ENCODE measurements at places on chromosomes 11 and 22.

- no peak for DNase-seq
Measured at GRCh38 chr11:1839924-1840779, 1.4 kb downstream of the TNNI2 start.

GRCh38 chr11:3832816-3833215, 7.9 kb downstream of the RHOG start:
- DNase-seq: no peak

- DNase-seq: no peak
Measured at GRCh38 chr11:134476435-134477021, 64.5 kb upstream of the B3GAT1 start.

DNA sequence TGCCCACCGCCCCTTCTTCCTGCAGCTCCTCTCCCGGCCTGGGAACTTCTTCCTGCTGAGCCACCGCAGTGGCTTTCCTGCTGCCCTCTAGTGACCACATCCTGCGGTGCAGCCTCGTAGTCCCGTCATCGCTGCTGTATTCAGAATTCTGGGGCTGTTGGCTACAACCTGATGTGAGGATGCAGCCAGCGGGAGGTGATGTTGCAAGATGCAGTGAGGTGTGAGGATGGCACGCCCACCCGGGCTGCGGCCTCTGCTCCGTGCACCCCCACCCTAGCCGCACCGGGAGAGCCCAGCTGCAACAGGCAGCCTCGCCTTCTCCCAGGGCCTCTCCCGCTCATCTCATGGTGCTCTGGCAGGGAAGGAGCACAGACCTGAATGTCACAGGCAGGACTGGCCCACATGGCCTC, 10.1 kb downstream of the CHST1 start:
- peak; percentile 82 for DNase-seq

DNA sequence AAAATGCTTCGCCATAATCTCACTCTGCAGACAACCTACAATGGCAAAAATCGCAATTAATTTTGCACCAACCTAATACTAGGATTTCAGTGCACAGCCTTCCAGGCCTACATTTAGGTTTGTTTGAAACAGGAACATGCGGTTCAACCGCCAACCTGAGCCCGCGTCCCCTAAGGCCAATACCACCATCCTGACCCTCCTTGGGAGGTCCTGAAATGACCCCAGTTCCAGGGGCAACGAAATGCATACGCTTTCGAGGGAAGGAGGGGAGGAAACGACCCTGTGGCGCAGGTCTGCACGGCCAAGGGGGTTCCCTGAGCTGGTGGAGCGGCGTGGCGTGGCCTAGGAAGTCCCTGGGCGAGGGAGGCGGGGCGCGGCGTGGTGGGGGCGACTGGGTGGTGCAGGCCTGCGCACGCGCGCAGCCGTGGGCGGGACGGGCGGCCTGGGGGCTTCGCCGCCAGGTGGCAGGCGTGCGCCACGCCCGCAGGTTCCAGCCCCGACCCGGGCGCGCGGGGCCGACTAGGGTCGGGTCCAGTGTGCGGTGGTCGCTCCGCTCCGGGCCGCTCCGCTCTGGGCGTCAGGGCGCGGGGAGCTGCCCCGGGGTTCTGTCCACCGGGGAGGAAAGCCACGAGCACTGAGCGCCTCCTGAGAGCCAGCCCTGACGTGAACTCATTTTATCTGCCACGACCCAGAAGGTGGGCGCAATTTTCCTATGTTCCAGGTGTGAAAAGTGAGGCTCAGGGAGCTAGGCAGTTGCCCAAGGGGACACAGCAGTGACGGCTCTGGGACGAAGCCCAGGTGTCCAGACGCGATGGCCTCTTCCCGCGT, 94.1 kb downstream of the SWAP70 start:
- DNase-seq: peak; percentile 80

DNA sequence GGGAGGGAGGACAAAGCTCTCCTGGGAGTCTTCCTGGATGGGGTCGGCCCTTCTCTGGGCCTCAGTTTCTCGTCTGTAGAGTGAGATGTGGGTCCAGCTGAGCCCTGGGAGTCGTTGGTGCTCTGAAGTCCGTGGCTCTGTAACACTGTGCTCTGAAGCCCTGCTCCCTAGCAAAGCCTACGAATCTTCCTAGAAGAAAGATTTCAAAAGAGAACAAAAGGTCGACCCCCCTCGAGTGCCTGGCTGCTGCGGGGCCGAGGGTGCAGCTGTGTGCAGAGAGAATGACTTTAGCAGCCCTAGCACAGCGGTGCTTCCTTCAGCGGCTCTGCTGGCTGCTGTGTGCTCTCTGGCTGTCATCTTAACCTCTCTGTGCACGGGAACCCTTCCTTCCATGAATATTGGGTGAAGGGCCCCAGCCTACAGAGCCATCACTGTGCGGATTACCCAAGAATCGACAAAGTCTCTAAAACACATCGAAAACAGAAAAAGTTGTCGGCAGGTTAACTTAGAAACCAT, 10.7 kb downstream of the ANO1 start:
- DNase-seq: no peak

DNA sequence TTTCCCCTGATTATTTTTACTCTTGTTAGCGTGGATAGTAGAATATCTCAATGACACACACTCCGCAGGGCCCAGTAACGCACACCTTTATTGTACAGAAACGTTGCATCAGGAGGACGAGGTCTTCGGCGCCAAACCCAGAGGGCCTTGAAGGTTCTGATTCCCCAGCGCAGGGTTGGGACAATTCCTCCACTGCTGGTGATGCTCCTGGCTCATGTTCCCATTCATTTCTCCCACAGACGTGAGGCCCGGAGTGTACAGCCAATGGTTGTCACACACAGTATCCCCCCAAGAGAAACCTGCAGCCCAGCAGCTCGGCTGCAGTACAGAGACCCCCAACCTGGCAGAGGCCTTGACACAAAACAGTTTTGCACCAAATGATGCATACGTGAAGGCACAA, 6.1 kb upstream of the ANO1 start:
- DNase-seq: no peak

DNA sequence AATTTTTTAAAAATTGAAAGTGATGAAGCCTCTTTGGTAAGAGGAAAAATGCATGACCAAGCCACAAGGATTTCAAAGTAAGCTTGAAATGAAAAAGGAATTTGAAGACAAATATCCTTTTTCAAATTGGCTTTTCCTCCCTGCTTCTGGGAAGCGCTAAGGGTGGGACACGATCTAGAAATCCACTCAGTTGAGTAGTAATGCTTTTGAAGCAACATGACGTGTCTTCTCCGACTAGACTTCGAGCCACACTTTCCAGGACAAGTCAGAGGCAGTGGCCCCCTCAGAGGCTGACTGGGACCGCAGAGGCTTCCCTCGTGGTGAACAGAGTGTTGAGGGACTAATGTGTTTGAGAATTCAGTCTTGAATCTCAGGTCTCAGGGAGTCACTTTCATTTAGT, 39.8 kb downstream of the KREMEN1 start:
- DNase-seq: no peak

- DNase-seq: no peak
Measured at GRCh38 chr11:57742087-57742452, 779 bp downstream of the SELENOH start.

DNA sequence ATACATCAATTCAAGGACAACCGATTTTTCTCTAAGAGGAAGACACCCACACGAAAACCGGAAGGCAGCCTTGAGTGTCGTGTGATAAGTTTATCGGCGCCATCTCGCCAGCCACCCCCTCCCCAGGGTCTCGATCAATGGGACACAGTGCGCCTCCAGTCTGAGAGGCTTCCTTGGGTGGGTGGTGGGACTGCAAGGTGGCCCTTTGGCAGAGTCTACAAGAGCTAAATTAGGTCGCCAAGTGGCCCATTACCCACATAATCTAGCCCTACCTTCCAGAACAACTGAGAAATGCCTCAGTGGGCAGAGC, 64.0 kb downstream of the CD6 start:
- DNase-seq: no peak

DNA sequence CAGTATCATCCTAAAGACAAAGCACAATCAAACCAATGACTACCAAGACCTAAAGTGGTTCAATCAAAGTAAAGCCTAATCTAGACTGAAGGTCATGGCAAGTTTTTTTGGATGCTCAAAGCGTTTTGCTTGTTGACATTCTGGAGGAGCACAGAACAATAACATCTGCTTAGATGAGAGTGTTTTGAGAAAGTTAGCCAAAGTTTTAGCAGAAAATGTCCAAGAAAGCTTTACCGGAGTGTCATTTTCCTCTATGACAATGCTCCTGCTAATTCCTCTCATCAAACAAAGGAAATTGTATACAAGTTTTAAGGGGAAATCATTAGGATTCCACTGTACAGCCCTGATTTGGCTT, 256.9 kb upstream of the FAT3 start:
- DNase-seq: no peak

DNA sequence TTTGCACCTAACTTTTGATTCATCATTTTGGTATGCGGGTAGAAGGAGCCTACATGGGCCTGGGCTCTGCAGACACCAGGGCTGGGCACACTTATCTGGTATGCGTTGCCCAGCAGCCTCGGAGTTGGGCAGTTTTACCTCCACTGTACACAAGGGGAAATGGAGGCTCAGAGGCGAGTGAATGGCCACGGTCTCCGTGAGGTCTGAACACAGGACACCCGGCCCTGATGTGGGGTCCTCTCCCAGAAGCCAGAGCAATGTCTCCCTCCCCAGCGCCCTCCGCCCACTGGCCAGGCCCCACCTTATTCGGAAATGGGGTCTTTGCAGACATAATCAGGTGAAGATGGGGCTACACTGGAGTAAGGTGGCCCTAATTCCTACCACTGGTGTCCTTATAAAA, 43.7 kb downstream of the OSBPL5 start:
- peak; percentile 24 for DNase-seq

DNA sequence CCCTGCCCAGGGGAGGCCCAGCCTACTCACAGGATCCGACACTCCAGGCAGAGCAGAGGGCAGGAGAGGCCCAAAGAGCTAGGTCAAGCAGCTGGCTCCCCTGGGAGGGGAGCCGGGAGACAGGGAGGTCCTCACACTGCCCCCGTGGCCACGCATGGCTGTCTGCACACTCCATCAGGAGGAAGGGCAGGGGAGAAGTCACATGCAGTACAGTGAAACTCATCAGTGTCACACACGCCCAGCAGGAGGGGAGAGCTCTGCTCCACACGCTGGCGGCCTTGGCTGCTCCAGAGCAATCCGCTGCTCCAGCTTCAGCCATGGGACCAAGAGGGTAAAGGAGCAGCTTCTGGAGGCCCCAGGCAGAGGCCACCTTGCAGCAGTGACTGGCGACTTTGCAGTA, 14.3 kb downstream of the TCIRG1 start:
- DNase-seq: no peak

DNA sequence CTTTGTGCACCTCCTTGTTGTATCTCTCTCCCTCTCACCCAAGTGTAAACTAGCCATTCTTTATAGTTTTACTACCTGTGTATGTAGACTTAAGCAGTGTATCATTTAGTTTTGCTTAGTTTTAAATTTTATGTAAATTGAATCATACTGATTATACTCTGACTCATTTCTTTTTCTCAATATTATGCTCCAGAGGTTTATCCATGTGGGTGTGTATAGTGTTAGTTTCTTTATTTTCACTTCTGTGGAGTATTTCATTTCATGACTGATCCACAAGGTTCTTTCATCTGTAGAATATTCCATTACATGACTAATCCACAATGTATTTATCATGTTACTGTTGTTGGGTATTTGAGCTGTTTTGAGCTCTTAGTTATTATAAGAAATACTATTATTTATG, 62.0 kb downstream of the CCDC34 start:
- DNase-seq: no peak

GRCh38 chr11:123653827-123654565, 428 bp downstream of the SCN3B start:
- DNase-seq: peak; percentile 34

DNA sequence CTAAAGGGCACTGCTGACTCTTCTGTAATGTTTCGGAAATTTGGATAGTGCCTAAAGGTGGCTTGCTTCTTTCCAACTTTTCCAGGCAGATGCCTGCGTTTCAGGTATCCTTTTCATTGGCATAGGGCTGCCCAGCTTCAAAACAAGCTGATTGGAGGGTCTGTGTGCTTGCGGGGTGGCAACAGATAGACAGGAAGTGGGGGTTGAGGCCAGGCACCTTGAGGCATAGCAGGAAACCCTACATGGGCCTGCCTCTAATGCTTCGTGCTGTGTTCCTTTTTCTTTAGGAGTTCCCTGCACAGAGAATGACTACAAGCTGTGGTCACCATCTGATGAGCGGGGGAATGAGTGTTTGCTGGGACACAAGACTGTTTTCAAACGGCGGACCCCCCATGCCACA, 92.2 kb upstream of the SORL1-AS1 start:
- no peak for DNase-seq

DNA sequence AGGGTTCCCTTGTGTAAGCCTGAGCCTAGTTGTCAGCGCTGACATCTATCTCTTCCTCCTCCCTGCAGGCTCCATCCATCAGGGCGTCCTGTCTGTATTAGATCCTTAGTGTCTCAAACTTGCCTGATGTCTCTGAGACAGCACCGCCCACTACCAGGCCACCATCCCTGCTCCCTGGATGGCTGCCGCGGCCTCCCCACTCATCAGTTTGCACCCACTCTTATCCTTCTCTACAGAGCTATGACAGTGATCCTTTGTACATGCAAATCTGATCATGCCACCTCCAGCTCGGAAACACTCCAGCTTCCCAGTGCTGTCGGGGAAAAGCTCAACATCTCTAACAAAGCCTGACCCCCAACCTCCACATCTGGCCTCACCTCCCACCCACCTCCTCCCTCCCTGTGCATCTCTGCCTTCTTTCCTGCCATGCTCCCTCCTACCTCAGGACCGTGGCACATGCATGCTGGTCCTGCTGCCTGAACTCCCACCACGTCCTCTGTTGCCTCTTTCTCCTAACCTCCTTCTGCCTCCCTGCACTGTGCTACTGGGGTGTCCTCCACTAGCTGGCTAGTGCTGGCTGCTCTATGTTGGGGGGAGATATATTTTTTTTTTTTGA, 61.6 kb upstream of the EIF3D start:
- peak; percentile 52 for DNase-seq

DNA sequence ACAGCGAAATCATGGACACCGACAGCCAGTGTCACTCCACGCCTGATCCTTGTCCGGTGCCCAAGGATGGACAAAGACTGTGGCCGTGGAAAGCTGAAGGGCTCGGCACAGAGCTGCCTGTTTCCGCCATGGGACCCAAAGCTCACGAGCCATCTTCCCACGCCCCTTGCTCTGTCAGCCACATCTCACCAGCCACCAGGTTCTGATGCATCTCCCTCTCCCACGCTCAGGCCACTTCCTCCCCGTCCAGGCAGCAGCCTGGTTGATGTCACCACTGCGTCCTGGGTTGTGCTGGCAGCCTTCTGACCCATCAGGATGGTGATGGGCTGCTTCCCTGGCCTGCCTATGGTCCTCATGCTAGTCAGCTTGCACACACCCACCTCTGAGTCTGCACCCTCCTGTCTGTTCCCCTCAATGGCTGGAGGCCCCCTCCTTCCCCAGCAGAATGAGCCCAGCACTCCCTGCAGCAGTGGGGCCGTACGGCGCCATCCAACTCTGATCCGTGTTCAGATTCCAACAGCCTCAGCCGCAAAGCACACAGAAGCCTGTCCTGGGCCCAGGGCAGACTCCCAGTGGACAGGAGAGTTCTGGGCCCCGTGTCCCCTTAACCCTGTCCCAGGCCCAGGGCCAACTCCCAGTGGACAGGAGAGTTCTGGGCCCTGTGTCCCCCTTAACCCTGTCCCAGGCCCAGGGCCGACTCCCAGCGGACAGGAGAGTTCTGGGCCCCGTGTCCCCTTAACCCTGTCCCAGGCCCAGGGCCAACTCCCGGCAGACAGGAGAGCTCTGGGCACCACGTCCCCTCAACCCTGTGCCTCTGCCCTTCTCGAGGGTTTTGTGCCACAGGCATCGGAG, 259.5 kb downstream of the BRD1 start:
- DNase-seq: no peak

- no peak for DNase-seq
Measured at GRCh38 chr11:19418221-19418620, 177.5 kb upstream of the E2F8 start.

Data from dorsolateral prefrontal cortex (tissue), 122 donors.